NCI-H1092 (cell line): ENCODE measurements at places on chromosomes 4 and X.

DNA sequence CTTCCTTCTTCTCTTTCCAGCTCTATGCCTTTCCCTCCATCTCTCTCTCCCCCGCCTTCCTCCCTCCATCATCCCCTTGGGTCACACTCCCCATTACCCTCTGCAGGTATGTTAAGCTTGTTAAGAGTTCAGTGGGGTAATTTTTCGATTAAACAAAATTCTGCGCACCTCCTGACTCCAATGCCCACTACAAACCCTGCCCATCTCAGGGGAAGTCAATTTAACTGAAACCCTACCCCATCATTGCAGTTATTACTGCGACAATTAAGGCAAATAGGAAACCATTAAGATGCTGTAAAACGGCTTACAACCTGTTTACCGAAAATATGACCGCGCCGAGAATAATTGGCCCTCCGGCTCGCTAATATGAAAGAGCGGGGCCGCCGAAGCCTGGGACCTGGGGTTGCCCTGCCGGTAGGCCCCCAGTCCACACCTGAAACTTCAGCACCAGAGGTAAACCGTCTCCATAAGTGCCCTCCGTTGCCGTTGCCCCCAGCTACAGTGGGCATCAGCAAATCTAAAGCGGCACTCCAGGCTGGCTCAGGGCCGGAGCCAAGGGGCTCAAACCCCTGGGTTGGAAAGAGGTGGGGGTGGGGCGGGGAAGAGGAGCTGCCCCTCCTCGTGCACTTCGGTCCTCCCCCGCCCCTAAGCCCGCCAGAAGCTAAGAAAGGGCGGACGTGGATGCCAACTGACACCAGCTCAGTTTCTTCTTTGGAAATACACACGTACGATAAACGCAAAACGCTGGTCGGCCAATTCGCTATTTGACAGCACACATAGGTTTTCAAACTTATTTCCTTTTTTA lies 4.8 kb downstream of the ARX start:
- no peak for DNase-seq

- DNase-seq, result no peak
Measured at GRCh38 chr4:73743795-73744194, 3.4 kb downstream of the CXCL8 start.

DNA sequence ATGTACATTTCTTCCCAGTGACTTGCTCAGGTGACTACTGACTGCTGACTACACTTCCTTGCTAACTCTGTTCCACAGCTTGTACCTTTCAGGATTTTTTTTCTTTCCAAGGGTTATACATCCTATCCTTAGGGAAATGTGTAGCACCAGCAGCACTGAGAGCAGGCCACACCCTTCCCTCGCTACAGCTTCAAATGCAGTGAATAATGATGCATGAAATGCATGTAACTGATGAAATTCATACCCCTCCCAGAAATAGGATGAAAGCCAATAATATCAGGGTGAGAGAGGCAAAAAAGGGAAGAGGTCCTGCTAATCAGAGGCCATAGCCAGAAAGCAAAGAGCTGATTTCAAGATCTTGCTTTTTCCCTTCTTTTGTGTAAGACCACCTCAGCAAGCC lies 6.2 kb upstream of the FGF16 start:
- DNase-seq, result no peak

GRCh38 chr4:71604785-71605184 lies 179.1 kb downstream of the GC start:
- DNase-seq, result no peak

GRCh38 chr4:153729895-153730294 lies 29.9 kb downstream of the RNF175 start:
- no peak for DNase-seq

DNA sequence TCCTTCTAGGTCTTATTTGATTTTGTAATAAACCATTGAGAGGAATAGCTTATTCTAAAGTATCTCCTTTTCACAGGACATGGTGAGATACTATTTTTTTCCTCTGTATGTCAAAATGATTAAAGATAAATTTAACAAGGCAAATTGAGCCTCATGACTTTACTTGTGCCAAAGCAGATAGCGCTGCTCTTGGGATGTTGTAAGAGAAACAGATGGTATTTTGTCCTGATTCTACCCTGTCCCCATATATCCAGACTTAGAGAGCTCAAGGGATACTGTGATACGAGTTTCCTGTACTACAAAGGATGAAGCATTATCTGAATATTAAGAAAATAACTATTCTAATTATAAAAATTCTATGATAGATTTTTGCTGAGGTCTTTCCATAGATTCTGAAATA lies 34.0 kb downstream of the EMCN start:
- no peak for DNase-seq

- DNase-seq, result no peak
Measured at GRCh38 chrX:155246748-155247147, 17.5 kb downstream of the RAB39B start.

DNA sequence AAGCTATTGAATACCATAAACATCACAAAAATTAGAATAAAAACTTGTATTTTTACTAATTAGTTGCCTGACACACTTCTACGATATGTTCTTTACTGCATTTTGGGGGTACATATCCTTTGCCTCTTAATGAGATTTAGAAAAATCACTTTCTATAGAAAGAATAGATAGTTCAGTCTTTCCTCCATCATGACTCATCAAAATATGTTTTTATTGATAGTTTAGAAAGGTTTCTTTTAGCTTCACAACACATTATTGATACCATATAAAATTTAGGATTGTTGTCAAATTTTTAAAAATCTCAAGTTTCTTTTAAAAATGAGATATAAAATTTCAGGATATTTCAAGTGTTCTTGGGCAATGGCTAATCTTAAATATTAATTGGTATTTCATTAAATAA lies 74.5 kb upstream of the NOCT start:
- DNase-seq, result no peak

GRCh38 chr4:55143858-55144257 lies 18.5 kb upstream of the KDR start:
- DNase-seq, result no peak

DNA sequence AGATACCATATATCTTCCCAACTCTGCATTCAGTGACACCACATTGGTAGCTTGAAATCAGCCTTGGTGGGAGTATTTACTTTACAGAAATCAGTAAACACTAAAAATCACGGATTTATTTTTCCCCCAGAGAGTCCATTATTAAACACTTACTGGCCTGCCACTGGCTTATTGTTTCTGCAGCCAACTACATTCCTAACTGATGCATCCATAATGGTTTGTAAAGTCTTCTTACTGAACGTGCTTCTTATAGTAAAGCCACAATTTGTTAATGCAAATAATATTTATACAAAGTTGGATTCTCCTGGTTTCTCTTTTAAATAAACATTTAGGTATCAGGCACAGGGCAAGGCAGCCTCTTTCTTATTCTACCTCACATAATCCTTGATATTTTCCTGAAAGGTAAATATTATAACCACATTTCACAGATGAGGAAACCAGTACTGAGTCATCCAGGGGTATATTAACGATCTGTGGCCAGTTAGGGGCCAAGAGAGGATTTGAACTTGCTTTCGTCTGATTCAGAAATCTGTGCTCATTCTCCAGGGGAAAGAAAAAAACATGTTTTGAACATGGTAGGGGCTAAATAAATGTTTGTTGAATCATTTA lies 136.5 kb downstream of the RAB28 start:
- DNase-seq, result no peak

DNA sequence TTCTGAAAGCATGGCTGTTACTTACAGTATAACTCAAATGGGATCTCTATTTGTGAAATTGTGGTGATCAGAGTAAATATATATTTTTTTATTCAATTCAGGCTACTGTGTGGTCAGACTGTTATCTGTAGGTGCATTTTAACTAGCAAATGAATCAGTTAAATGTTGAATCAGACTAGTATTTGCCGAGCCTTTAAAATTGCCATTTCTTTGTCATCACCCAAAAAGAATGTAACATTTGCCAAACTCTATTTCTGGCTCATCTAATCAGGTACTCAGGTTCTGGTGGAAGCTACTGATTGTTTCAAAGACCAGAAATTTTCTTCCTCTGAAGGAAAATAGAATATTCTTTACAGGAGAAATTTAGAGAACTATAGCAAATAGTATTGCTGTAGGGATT lies 1.8 kb upstream of the NAA15 start:
- DNase-seq, result no peak

DNA sequence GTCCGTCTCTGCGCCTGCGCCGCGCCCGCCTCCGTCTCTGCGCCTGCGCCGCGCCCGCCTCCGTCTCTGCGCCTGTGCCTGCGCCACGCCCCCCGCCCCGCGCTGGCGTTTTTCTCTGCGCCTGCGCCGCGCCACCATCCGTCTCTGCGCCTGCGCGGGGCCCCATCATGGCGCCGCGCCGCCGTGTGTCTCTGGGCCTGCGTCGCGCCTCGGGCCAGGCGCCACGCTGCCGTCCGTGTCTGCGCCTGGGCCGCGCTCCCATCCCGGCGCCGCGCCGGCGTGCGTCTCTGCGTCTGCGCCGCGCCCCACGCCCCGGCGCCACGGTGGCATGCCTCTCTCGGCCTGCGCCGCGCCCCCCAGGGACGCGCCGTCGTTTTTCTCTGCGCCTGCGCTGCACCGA lies 51.8 kb upstream of the DUX4 start:
- DNase-seq, result no peak

DNA sequence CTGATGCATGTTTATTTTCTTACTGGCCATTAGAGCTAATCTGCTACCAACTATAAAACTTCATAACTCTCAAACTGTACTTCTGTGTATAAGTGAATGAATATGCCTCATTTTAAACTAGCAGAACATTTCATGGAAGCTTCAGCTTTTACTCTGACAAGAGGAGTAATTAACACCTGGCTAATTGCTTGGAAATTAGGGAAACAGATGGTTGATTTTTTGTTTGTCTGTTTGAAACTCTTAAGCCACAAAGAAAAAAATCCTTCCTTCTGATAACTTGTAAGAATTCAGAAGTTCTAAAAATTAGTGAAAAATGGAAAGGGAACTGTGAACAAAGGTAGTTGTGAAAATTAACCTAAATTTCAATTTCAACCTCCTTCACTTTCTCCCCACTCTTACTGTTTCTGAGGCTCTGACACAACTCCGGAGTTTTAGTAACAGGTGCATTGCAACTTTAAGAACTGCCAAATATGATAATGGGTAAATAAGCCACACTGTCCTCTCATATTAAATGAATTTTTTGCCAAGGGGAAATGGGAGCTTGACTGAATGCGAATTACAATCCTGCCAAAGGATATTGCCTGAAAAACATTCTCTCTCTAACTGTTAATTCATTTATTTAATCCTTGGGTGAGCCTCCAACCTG lies 1.0 kb downstream of the EGF start:
- DNase-seq, result no peak

- no peak for DNase-seq
Measured at GRCh38 chrX:114591121-114591520, 7.2 kb downstream of the HTR2C start.

- no peak for DNase-seq
Measured at GRCh38 chr4:119099227-119099810, 36.3 kb upstream of the MYOZ2 start.

DNA sequence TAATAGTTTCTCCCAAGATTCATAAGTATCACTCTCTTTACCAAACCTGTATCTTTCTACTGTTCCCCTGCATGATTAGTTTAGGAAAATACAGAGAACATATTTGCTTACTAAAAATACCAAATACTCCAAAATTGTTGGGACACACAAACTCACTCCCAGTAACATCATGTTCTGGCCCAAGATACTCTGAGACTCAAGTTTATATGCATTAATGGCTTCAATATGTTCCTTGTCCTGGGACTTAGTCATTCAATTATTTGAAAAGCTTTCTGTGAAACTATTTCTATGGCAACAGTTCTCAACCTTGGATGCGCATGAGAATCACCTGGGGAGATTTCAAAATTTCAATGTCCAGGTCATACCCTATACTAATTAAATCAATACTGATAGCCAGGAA lies 138.9 kb upstream of the PTCHD1 start:
- no peak for DNase-seq

DNA sequence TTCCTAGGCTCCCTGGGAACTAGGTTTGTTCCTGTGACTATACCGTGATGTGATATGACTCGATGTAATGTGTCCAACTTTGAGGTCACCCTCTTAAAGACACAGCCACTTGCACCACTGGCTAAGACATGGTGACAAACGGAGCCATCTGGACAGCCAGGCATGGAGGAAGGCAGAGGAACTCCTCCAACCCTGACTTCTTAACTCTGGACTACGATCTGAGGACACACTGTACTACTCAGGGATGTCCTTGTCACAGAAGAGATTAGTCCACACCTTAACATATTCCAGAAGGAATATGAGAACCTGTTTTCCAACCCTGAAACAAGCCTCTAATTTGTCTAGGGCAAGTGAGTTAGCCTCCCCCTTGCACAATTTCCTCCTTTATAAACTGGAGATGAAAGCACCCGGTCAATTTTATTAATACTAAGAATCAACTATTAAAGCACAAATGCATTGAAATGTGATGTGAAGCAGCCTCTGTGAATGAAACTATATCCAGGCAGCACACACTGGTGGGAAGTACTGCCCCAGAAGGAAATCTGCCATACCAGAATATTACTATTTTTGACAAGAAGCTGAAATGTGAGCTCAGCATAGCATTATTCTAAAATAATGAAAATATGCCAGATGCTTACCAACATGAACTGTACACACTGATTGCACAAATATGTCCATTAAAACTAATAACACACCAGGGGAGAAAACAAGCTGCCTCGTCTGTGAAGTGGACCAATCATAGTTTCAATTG lies 47.3 kb downstream of the TSPAN5 start:
- DNase-seq, result no peak

- no peak for DNase-seq
Measured at GRCh38 chr4:57156242-57156990, 46.2 kb upstream of the IGFBP7 start.

DNA sequence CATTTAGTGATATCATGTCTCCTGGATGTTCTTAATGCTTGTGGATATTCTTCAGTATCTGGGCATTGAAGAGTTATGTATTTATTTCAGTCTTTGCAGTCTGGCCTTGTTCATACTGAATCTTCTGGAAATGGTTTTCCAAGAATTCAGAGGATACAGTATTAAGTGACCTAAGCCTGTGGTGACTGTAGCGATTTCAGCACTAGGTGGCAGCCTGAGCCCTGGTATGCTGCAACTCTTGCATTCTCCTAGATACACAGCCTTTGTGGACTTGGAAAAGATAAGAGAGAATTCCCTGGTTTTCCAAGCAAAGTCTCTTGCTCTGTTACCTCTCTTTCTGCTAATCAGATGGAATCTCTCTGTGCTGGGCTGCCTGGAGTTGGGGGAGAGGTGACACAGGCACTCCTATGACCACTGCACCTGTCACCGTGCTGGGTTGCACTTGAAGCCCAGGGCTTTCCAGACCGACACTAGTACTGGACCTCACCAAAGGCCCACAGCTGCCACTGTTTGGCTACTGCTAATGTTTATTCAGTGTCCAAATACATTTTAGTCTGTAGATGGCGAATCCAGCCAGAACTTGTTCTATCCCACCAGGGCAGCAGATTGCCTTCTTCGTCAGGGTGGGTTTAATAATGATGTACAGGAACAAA lies 19.3 kb upstream of the SPIN2A start:
- DNase-seq, result no peak

DNA sequence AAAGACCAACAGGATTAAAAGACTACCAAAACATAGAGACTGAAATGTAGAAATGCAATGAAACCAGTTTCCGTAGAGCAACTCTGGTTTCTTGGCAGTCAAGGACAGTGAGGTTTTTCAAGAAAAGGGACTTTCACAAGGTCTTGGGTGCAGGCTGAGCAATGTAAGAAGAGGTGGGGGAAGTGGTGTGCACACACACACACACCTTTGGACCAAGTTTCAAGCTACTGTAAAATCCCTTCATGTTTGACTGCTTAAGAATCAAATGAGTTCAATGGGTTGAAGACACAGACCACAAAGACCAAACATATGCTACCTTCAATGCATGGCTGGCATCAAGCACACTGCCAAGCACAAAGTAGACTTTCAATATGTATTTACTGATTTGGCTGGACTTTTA lies 17.8 kb upstream of the MCF2 start:
- DNase-seq, result no peak
